Right kidney (tissue), 9 donors: ENCODE measurements at places on chromosomes 6 and 20.

DNA sequence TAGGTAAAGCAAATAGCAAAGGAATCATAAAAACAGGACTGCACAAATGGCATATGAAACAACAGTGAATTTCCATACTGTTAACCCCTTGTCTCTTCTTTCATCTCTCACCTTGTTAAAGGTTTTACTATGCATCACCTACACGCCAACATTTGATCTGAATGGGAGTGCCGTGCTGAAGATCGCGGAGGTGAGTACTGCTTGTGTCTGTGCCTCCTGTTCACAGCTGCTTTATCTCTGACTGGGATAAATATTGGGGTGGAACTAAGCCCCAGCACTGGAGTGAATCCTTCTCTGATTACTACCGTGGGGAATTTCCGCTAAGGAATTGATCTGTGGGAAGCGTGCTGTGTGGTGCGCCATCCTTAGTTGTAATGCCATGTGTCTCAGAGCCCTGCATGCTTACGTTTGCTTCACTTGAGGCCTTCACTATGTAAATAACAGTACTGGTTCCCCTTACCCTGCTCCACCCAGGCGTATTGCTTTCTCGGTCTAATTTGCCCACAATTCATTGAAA lies 11.4 kb upstream of the PBOV1 start:
- DNase-seq = no peak

GRCh38 chr6:33981421-33981820 lies 164.5 kb downstream of the GRM4 start:
- DNase-seq = no peak

DNA sequence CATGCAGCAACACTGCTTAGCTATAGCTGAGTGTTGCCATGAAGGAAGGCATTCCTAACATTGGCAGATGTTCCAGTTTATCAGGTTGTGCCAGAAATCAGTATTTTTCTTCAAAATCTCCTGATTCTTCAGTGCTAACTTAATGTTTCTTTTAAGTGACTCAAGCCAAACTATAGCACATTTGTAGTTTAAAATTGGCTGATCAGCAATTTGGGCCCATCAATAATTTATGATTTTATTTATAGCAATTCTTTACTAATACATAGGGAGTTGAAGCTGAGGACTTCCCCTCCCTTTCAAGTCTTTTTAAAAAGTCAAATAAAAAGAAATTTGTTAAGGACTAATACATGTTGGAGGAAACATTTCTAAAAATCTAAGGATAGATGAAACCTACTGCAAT lies 383.8 kb upstream of the KHDRBS2 start:
- DNase-seq = no peak

GRCh38 chr6:47678739-47679138 lies 19.6 kb upstream of the ADGRF4 start:
- DNase-seq = no peak

- no peak for DNase-seq
Observed at GRCh38 chr6:11921751-11922150, 90.4 kb upstream of the HIVEP1 start.

- no peak for DNase-seq
Observed at GRCh38 chr20:10954908-10955580, 281.2 kb upstream of the JAG1 start.

- no peak for DNase-seq
Observed at GRCh38 chr6:136517002-136517401, 33.2 kb downstream of the MAP7 start.

GRCh38 chr6:45115696-45116095 lies 212.4 kb upstream of the RUNX2 start:
- no peak for DNase-seq

GRCh38 chr20:38211200-38212097 lies 46.4 kb upstream of the TGM2 start:
- no peak for DNase-seq

DNA sequence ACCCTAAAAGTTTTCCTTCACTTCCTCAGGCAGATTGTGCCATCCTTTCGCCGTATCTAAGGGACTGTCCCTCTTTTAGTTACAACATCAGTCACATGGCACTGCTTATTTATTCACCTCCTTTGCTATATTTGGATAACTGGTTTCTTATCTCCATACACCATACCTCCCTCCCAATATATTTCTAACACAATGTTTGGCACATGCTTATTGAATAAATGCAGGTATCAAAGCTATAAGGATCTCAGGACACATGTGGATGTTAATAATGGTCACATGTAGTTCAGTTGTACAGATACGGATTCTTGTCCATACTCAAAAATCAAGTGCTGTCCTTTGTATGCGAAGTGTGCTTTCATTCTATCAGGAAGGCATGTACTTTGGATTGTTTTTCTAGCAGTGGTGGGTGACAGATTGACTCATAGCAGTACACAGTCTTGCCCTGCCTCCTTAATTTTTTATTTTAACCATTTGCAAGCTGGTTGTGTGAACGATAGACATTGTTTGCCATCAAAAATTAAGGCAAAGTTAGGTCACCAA lies 407.1 kb upstream of the RUNX2 start:
- DNase-seq = no peak

DNA sequence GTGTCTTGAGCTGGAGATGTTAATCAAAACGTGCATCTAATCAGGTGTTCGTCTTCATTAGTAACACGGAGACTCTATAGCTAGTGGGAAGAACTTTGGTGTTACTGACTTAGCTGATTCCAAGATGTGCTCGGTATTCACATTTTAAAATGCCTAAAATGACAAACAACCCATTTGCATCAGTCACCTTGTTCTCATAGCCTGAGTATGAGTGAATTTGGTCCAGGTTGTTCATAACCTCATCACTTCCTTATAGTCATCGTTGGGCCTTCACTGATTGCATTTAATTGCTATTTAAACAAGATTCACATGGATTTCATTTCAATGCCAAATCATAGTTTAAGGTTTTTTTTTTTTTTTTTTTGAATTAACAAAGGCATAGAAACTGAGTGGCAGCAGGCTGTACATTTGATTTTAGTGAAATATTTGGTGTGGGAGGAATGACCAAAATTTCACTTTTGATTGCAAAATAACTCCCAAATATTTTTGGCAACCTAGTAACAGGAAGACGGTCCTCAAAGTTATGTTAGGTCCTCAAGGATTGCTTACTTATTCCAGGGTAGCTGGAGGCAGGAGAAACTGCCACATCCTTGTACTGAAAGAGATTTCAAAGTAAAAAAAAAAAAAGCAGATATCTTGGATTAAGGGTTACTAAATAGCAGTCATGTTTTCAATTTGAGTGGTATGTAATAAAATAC lies 104.7 kb downstream of the JARID2 start:
- DNase-seq = no peak

DNA sequence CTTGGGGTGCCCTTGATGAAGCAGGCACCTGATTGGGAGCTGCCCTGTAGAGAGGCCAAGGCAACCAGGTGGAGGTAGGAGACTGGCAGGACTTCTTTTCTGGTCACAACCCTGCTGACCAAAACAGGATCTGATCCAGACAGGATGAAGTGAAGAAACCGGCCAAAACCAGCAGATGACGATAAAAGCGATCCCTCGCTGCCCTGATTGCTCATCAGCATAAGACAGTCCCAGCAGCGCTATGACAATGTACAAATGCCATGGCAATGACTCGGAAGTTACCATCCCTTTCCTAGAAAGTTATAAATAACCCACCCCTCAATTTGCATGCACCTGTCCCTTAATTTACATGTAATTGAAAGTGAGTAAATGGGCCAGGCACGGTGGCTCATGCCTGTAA lies 88.4 kb upstream of the PDE10A start:
- DNase-seq = no peak

DNA sequence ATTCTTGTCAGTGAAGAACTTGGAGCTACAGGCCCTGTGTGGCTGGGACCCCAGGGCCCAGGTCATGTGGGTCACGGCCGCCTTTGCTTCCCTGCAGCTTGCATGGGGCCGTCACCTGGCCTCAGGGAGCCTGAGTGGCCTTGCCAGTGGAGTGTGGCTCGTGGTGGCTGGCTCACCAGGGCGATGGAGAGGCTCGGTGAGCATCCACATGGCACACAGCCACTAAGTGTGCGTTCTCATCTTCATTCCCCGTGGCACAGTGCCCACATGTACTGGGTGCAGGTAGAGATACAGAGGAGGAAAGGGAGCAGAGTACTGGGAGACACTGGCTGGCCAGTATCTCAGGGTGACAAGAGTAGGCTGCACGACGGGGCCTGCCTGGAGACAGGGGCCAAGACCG lies 21.5 kb downstream of the MANBAL start:
- DNase-seq = no peak

GRCh38 chr6:125787791-125788190 lies 3.0 kb upstream of the NCOA7 start:
- DNase-seq = no peak

GRCh38 chr6:36544228-36544627 lies 3.1 kb downstream of the STK38 start:
- no peak for DNase-seq

- no peak for DNase-seq
Observed at GRCh38 chr6:71045296-71045695, 88.4 kb upstream of the B3GAT2 start.

- no peak for DNase-seq
Observed at GRCh38 chr20:3753501-3754275, 13.9 kb downstream of the ADISSP start.

DNA sequence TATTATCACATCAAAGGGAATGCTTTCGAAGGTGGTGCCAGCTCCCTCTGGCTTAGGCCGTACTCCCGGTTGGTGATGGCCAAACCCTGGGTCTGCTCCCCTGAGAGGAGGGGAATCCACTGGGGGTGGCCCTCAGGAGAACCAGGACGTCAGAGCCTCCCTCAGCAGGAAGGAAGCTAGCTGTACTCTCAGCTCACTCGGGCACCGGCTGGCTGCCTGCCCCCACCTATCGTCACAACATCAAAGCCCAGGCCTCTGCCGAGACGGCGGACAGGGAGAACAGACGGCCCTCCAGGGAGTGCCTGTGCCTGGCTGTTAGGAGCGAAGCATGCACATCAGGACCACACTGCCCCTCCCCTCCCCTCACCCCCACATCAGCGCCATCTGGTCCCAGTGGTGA lies 9.2 kb upstream of the PGC start:
- no peak for DNase-seq

- no peak for DNase-seq
Observed at GRCh38 chr6:39211183-39211582, 18.1 kb downstream of the KCNK5 start.

GRCh38 chr20:10585308-10585707 lies 88.5 kb downstream of the JAG1 start:
- DNase-seq = no peak

GRCh38 chr6:7238900-7239589 lies 74.0 kb downstream of the SSR1 start:
- DNase-seq = peak; percentile 64

DNA sequence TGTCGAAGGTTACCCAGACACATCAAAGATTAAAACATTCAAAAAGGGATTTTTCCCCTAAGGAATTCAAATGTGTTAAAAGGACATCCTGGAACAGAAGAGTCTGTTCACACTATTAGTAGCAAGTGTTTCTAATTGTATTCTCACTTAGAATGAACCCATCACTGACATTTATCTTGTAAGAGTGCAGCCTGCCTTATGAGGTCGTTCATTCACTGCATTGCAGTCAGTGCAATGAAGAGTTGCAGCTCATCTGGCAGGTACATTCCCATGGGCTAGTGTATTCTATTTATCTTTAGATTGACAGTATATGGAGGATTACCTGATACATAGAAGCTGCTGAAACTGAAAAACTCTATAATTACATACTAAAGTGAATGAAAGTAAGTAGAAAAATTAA lies 36.5 kb downstream of the PHACTR1 start:
- DNase-seq = no peak

DNA sequence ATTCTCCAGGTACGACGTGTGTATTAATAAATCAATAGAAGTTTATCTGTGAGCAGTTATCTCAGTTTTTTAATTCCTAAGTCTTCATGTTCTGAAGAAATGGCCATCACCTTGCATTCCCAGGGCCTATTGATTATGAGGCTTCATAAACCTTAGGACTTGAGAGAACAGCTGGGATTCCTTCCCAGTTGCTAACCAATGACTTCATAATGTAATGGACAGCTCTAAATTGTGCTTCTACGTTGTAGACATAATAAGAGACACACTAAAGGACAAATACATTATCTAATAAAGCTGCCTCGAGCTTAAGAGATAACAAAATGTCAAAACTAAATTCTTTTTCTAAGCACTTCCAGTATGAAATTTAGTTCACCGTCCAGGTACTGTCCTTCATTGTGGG lies 30.6 kb downstream of the TSHZ2 start:
- no peak for DNase-seq

GRCh38 chr6:11851387-11851786 lies 72.8 kb upstream of the ADTRP start:
- no peak for DNase-seq

- no peak for DNase-seq
Observed at GRCh38 chr6:166952567-166953486, 3.5 kb downstream of the RNASET2 start.

DNA sequence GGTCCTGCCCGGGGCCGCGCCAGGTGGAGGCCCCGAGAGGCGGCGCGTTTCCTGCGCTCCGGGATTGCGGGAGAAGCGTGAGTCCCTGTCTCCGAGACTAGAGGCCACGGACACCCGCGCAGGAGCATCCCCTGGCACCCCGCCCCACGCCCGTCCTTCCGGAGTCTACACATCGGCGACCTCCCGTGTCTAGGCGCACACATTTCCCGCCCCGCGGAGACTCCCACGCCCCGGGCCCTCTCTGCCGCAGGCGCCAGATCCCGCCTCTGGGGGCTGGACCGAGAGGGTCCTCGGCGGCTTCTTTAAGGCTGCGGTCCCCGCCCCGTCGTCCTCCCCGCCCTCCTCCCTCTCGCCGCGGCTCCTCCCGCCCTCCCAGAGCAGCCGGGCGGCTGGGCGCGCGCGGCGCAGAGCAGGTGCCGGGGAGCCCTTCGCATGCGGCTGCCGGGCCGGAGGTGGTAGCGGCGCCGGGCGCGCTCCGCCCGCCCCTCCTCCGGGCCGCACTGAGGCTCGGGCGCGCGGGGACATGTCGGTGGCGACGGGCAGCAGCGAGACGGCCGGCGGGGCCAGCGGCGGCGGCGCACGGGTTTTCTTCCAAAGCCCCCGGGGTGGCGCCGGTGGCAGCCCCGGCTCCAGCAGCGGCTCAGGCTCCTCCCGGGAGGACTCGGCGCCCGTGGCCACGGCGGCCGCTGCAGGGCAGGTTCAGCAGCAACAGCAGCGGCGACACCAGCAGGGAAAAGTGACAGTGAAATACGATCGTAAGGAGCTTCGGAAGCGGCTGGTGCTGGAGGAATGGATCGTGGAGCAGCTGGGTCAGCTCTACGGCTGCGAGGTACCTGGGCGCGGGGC lies at the start of gene PPP1R14C:
Gene PPP1R14C, plus strand, starts transcription at position 375 of the 846 bp plus-strand sequence. Its CDS starts 149 bp downstream, at position 524.
- peak; percentile 81 for DNase-seq

GRCh38 chr6:17339308-17339670 lies 54.1 kb upstream of the CAP2 start:
- DNase-seq = no peak

DNA sequence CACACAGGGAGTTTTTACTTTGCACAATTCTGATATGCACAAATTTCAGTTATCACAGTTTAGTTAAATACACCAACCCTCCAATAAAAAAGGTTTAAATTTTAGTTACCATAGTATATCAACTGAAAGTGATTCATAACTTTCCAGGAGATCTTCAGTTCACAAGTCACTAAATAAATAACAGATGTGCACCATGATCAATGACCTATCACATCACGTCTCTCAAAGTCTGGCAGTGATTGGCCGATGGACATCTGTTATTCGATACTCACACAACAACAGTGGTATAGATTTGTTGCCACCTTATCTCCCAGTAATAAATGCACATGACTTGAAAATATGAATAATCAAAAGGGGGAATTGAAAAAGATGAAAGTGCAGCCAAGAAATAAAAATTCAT lies 66.8 kb upstream of the PTCHD4 start:
- DNase-seq = no peak

GRCh38 chr6:76026101-76026500 lies 46.4 kb downstream of the IMPG1 start:
- DNase-seq = no peak
